ENCODE measurements at places on chromosomes 4 and X.

- no peak for DNase-seq
- peaks cover 59% of the 10 kb centered on the region for H3K36me3 ChIP-seq
- H3K4me1 ChIP-seq: peaks cover 74% of the 10 kb centered on the region
- no peaks in the 10 kb centered on the region for H3K27me3 ChIP-seq
- H3K27ac ChIP-seq: peak overlapping the region; percentile 17
- no peak overlapping the region for H3K4me3 ChIP-seq
These were observed 32.7 kb downstream of the ACSL1 start for GRCh38 chr4:184792950-184793555.

DNA sequence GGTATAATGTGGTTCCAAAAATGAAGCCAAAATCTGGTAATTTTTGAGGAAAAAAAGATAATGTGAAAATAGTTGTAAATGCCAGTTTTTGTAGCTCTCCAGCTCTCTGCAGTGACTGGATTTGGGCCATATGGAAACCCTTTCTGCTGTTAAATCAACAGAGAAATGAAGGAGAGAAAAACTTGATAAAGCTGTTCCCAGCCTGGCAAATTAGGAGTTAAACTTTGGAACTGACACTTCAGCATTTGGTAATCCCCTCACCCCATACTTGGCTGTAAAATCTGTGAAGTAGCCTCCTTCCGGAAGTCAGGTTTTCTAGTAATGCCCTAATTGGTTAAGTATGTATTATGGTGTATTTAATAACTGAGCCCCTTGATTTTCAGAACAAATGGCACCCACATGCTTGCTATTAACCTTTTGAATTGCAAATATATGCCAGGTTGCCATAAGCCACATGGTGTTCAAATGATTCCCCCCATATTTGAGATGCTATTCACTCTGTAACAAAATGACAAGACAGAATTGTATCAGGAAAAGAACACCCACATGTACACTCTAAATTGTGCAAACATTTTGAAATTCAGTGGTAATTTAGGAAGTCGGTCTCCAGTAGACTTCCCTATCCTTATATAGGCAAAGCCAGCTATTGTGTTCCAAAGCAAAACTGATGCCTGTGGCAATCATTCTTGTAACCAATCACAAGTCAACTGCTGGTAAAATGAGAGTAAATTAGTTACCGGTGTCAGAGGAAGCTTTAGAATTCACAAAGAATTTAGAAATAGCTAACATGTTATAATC lies 96.3 kb upstream of the ADAMTS3 start:
- no peak overlapping the region for H3K27ac ChIP-seq
- no peak for DNase-seq
- no peaks in the 10 kb centered on the region for H3K4me1 ChIP-seq
- H3K27me3 ChIP-seq: no peaks in the 10 kb centered on the region
- no peak overlapping the region for H3K4me3 ChIP-seq
- H3K36me3 ChIP-seq: no peaks in the 10 kb centered on the region

- peak overlapping the region; percentile 90 for H3K27ac ChIP-seq
- H3K4me1 ChIP-seq: peaks cover 22% of the 10 kb centered on the region
- no peaks in the 10 kb centered on the region for H3K27me3 ChIP-seq
- peak overlapping the region; percentile 7 for H3K4me3 ChIP-seq
- no peaks in the 10 kb centered on the region for H3K36me3 ChIP-seq
These were observed 570.4 kb upstream of the DIPK2B start for GRCh38 chrX:45771114-45771513.

GRCh38 chr4:165784672-165785071 lies 88.4 kb upstream of the TLL1 start:
- DNase-seq: no peak
- no peaks in the 10 kb centered on the region for H3K36me3 ChIP-seq
- no peak overlapping the region for H3K27ac ChIP-seq
- H3K4me1 ChIP-seq: no peaks in the 10 kb centered on the region

DNA sequence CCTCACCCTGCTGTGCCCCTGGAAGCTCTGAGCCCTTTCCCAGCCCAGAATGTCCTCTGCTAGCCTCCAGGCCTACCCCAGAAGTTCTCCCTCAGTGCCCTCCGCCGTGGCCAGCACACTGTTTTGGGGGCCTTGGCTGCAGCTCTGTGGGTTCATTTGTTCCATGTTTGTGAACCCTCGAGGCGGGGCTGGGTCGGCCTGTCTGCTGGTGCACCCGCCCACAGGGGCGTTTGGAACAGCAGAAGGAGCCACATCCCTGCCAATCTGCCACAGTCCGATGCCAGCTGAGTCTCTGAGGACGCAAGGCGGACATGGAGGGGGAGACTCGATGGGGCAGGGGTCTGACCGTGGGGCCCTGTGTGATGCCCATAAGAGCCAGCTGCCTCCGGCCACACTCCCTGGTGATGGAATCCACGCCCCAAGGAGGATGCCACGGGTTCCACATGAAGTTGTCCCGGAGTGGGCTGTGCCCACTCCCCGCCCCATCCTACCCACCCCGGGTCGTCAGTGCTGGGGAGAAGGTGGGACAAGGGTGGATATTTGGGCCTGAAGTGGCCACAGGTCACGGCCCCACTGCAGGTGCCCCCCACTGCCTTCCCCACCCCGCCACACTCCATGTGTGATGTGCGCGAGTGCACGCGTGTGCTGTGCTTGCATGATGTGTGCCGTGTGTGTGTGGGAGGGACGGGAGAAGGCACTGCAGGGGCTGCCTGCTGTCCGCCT lies 7.1 kb downstream of the ATP5ME start:
- no peaks in the 10 kb centered on the region for H3K4me1 ChIP-seq
- H3K27me3 ChIP-seq: no peaks in the 10 kb centered on the region
- H3K4me3 ChIP-seq: no peak overlapping the region

GRCh38 chr4:8507196-8507570 lies 66.6 kb downstream of the TRMT44 start:
- H3K27me3 ChIP-seq: no peaks in the 10 kb centered on the region
- peak overlapping the region; percentile 83 for H3K27ac ChIP-seq
- no peak overlapping the region for H3K4me3 ChIP-seq
- peaks cover 9% of the 10 kb centered on the region for H3K4me1 ChIP-seq
- DNase-seq: no peak
- no peaks in the 10 kb centered on the region for H3K36me3 ChIP-seq

- no peaks in the 10 kb centered on the region for H3K36me3 ChIP-seq
- H3K27ac ChIP-seq: no peak within 1 kb of the TSS
- H3K27me3 ChIP-seq: peaks cover 68% of the 10 kb centered on the region
These were observed at the start of gene DKK2 for GRCh38 chr4:107035819-107036583. DKK2 (minus strand) TSS chr4:107036313; CDS start chr4:107035591, 722 bp downstream.

DNA sequence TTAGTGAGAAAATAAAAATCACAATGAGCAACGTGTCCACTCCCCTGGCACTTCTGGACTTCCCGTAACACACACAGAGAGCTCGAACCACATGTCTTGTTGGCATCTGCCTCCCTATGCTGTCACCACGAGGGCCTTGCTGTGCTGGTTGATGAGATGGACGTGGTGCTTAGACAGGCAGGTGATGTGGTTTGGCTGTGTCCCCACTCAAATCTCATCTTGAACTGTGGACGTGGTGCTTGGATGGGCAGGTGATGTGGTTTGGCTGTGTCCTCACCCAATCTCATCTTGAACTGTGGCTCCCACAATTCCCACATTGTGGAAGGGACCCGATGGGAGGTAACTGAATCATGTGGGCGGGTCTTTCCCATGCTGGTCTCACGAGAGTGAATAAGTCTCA lies 40.0 kb downstream of the FGFRL1 start:
- DNase-seq: no peak
- peaks cover 7% of the 10 kb centered on the region for H3K27me3 ChIP-seq
- peaks cover 27% of the 10 kb centered on the region for H3K4me1 ChIP-seq
- H3K4me3 ChIP-seq: no peak overlapping the region
- no peak overlapping the region for H3K27ac ChIP-seq
- no peaks in the 10 kb centered on the region for H3K36me3 ChIP-seq

- no peaks in the 10 kb centered on the region for H3K4me1 ChIP-seq
- no peak overlapping the region for H3K27ac ChIP-seq
- DNase-seq: no peak
- no peaks in the 10 kb centered on the region for H3K27me3 ChIP-seq
- no peaks in the 10 kb centered on the region for H3K36me3 ChIP-seq
These were observed 276.8 kb downstream of the SPOCK3 start for GRCh38 chr4:166957451-166957850.

- no peak overlapping the region for H3K4me3 ChIP-seq
- H3K27me3 ChIP-seq: peaks cover 34% of the 10 kb centered on the region
- no peak overlapping the region for H3K27ac ChIP-seq
- no peak for DNase-seq
- H3K4me1 ChIP-seq: no peaks in the 10 kb centered on the region
These were observed 370.3 kb upstream of the SMIM31 start for GRCh38 chr4:164383358-164384220.

GRCh38 chr4:159159611-159160010 lies 56.7 kb downstream of the RAPGEF2 start:
- no peak overlapping the region for H3K4me3 ChIP-seq
- DNase-seq: no peak
- no peaks in the 10 kb centered on the region for H3K27me3 ChIP-seq
- no peaks in the 10 kb centered on the region for H3K36me3 ChIP-seq
- H3K27ac ChIP-seq: no peak overlapping the region

DNA sequence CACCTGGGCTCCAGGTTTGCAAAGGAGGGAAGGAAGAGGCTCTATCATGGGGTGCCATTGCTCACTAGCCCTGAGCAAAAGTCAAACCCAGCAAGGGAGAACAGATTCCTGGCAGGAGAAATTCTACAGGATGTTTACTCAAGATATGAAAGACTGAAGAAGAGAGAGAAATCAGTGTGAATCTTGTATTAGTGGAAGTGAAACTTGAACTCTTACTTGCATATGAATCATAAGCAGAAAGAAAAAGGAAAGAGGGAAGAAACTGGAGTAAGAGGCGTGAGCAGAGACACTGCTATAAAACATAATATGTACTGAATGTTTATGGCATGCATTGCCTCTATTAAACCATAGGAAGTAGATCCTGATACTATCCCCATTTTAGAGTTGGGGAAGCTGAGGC lies 60.9 kb downstream of the C4orf46 start:
- H3K4me3 ChIP-seq: no peak overlapping the region
- no peak overlapping the region for H3K27ac ChIP-seq
- no peaks in the 10 kb centered on the region for H3K36me3 ChIP-seq
- no peaks in the 10 kb centered on the region for H3K27me3 ChIP-seq
- DNase-seq: no peak

DNA sequence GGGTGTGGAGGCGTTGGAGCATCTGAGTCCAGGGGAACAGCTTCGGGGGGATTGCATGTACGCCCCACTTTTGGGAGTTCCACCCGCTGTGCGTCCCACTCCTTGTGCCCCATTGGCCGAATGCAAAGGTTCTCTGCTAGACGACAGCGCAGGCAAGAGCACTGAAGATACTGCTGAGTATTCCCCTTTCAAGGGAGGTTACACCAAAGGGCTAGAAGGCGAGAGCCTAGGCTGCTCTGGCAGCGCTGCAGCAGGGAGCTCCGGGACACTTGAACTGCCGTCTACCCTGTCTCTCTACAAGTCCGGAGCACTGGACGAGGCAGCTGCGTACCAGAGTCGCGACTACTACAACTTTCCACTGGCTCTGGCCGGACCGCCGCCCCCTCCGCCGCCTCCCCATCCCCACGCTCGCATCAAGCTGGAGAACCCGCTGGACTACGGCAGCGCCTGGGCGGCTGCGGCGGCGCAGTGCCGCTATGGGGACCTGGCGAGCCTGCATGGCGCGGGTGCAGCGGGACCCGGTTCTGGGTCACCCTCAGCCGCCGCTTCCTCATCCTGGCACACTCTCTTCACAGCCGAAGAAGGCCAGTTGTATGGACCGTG lies 2.2 kb downstream of the AR start:
- H3K4me1 ChIP-seq: no peaks in the 10 kb centered on the region
- H3K27me3 ChIP-seq: peaks cover 50% of the 10 kb centered on the region
- no peaks in the 10 kb centered on the region for H3K36me3 ChIP-seq

DNA sequence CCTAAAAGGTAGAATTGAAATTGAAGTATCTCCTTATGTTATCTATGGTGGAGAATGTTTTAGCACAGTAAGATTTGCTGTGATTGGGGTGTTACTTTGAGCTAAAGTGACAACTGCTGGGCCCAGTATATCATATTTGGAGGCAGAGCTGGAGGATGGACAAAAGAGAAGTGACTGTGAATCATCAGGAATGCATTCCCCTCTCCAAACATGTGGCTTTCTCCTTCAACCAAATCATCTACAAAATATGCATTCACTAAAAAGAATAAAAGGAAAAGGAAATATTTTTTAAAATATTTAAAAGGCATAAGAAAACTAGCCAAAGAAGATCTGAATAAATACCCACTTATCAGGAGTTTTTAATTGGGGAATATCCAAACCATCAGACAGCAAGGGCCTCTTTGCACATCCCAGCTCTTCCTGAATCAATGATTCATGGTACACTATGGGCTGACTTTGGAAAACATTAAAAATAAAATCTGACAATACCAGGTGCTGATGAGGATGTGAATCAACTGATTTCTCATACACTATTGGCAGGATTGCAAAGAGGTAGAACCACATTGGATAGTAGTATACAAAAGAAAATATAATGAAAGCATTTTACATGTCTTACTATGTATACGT lies 671.7 kb upstream of the NR3C2 start:
- H3K27me3 ChIP-seq: no peaks in the 10 kb centered on the region
- no peaks in the 10 kb centered on the region for H3K36me3 ChIP-seq
- no peak for DNase-seq
- no peaks in the 10 kb centered on the region for H3K4me1 ChIP-seq

Measured in left lung (tissue), 14 donors.